ENCODE measurements at places on chromosomes 6 and 20. TPM values are rescaled to one million over a fixed set of nuclear protein-coding genes. Genes with fewer than 3 reads are reported as not detected.

SLC24A3 gene
- not detected for total RNA-seq

- DNase-seq, result no peak
Observed at GRCh38 chr20:22305381-22305780, 279.0 kb downstream of the FOXA2 start.

TFAP2C gene
- total RNA-seq, result 3.1 TPM

DNA sequence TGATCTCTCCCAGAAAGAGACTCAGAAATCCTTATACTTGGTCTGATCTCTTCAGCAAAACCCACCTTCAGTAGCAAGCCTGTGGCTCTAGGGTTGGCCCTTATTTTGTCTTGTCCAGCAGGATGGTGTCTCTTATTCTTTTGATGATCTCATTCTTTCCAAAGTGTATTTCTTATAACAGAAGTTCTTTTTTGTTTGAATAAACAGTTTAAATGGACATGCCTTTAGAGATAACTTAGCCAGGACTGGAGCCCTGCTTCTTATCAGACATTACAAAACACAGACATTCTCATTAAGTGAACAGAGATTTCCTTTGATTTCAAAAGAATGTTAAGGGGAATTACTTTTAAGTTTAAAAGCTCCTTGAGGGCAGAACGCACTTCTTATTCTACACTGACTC is 31.7 kb downstream of the KCNS1 start:
- no peak for DNase-seq

ID4 gene
- total RNA-seq, result 1.8 TPM

DNA sequence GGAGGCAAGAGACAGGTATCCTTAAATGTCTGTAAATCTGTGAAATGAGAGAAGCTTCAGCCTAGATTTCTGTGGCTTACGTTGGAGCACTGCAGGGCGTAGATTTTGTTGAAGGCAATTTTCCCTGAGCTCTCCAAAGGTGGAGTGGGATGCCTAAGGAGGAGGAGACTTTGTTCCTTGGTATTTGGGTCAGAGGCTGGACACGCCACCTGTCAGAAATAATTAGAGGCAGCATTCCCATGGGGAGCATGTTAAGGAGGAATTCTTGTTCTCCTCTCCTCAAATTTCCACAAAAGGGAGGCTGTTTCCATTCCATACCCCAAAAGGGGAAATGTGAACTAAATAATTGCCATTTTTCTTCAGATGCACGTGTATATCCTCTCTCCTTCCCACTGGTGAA is 11.1 kb upstream of the SCGN start:
- no peak for DNase-seq

GRCh38 chr20:52630138-52630537 is 342.0 kb upstream of the TSHZ2 start:
- no peak for DNase-seq

- DNase-seq, result no peak
Observed at GRCh38 chr20:12965212-12965869, 43.4 kb upstream of the SPTLC3 start.

GRCh38 chr6:108897371-108897770 is 49.1 kb downstream of the ARMC2 start:
- DNase-seq, result no peak

GRCh38 chr6:31651602-31652191 is 764 bp downstream of the BAG6 start:
- peak; percentile 78 for DNase-seq

KIF25 gene
- total RNA-seq, result not detected

DNA sequence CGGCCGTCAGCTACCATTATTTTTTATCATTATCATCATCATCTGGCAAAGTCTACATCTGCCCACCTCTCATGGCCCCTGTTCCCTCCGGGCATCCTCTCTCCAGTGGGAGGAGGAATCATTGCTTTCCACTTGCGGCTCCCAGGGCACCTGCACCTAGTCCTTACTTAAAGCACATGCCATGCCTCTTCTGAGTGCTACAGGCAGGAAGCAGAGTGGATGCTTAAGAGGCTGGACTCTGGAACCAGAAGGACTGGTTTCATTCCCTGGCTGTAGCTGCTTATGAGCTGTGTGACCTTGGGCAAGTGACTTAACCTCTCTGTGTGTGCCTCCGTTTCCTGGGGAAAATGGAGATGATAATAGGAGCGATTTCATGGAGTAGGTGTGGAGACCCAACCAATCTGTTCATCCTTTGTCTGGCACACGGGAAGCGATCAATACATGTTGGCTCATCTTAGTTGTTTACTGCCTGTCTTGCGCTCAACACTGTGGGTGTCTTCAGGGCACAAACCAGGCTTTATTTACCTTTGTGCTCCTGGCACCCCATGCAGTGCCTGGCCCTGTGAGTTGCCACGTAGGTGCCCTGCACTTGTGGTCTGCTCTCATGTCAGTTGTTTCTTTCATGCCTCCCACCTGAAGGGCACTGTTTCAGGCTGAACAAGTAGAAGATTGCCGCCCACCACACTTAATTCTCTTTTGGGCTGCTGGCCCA is 317.0 kb upstream of the SULF2 start:
- no peak for DNase-seq

DNA sequence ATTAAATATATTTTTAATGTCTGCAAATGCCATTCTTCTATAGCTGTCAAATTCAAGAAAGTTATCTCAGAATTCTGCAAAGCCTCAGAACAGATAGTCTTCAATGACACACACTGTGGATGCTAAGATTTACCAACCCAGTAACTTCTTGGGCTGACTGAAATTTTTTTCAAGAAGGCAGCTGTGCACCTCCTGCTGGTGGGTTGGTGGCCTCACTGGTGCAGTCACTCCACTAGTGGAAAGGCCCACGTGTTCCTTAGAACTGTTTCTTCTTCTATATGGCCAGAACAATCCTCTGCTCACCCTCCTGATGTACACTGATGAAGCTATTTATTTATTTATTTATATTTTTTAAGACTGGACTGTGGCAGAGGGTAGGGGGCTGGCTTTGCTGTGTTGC is 28.1 kb upstream of the MTCL3 start:
- DNase-seq, result no peak

- DNase-seq, result no peak
Observed at GRCh38 chr6:27168108-27168507, 79.4 kb upstream of the PRSS16 start.

- no peak for DNase-seq
Observed at GRCh38 chr6:44665143-44665542, 277.6 kb downstream of the CDC5L start.

ZSCAN31 gene
- 4.9 TPM for total RNA-seq

DNA sequence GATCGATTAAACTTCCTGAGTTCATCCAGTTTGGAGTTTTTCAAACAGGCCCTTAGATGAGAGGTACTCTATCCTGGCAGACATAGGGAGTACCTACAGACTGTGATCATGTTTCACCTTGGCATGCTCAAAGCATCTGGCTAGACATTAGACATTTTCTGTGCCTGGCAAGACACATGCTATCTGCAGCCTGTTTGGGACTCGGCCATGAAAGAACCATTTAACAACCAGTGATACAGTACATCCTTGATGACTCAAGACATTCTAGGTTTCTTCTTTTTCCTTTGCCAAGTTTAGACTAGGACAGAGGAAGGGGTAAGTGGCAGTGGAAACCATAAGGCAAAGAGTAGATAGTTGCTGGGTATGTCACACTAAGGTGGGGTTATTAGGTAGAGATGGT is 15.4 kb upstream of the PAQR8 start:
- no peak for DNase-seq

DNA sequence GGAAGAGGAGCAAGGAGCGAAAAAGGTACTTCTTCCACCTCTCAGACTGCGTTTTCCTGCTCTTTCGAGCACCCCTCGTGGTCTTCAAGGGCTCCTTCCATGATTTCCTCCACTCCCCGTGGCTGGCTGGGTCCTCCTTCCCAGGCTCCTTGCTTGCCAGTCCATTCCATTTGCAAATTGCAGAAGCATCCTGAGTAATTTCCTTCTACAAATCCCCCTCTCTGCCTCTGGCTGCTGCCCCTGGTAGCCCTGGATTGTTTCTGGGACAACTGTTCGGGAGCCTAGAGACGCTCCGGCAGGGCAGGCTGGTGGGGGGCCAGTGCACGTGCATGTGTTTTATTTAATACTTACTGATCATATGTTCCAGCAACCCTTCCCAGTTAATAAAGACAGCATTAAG is 173.1 kb downstream of the ZMYND8 start:
- DNase-seq, result no peak

GRCh38 chr20:1661542-1662299 is 4.1 kb upstream of the SIRPG start:
- DNase-seq, result no peak

- no peak for DNase-seq
Observed at GRCh38 chr6:111113336-111114086, 26.2 kb downstream of the SLC16A10 start.

DNA sequence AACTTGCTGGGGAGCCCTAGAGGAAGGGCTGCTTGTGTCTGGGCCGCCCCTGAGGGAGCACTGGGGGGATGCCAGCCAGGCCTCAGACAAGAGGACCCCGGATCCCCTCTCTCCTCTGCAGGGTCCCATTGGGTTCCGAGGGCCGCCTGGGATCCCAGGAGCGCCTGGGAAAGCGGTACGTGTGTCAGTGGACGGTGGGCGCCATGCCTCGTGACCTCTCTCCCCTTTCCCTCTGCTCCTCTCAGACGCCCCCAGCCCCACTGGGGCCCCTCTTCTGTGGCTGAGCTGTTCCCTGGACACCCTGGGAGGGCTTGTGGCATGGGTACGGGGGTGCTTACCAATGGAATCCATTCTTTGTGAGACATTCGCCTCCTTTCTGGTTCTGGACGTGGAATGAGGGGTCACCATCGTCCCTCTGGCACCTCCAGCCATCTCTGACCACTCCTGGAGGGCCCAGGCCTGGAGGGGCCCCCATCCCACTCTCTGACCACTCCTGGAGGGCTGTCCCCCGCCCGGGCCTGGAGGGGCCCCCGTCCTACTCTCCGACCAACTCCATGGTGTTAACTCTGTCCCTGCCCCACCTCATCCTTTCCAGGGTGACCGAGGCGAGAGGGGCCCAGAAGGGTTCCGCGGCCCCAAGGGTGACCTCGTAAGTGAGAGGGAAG is 9.9 kb downstream of the COL9A3 start:
- DNase-seq, result no peak

DNA sequence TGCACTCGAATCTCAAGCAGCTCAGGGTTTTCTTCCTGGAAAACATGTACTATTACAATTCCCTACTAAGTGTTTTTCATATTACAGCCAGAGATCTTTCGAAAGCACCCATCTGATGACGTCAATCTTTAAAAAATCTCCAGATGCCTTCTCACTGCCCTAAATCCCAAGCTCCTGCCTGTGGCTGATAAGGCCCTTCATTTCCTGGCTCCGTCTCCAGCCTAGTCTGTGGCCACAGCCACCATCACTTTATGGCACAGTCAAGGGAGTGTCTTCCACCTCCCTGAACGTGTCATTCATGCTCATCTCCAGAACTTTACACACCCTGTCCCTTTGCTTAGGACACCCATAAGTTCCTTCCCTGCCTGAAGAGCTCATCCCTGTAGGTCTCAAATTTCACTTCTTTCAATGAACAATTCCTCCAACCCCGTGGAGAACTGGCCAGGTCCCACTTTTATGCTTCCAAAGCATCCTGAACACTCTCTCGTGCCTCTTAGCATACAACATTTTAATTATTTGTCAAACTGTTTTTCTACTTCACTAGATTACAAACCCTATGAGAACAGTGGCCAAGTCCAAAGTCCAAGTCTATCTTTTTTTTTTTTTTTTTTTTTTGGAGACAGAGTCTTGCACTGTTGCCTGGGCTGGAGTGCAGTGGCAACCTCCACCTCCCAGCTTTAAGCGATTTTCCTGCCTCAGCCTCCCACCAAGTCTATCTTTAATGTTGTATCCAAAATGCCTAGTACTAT is 106.1 kb upstream of the AGPAT4 start:
- no peak for DNase-seq

SPDEF gene
- 7.9 TPM for total RNA-seq

- no peak for DNase-seq
Observed at GRCh38 chr20:38256021-38256420, 4.5 kb downstream of the KIAA1755 start.

SLC12A5 gene
- total RNA-seq, result 2.1 TPM

PLN gene
- total RNA-seq, result not detected

- DNase-seq, result no peak
Observed at GRCh38 chr6:168469521-168469920, 28.5 kb downstream of the SMOC2 start.

- peak; percentile 50 for DNase-seq
Observed at GRCh38 chr6:142728364-142728763, 216.6 kb downstream of the HIVEP2 start.

CALHM5 gene
- total RNA-seq, result not detected

- no peak for DNase-seq
Observed at GRCh38 chr6:13907001-13907350, 17.8 kb upstream of the RNF182 start.
